Activated naive CD4-positive, alpha-beta T cell treated with anti-CD3 and anti-CD28 coated beads, Interleukin-2, amount 50 U/mL, for 16 hours (primary cell): ENCODE measurements at places on chromosomes 12 and 14.

DNA sequence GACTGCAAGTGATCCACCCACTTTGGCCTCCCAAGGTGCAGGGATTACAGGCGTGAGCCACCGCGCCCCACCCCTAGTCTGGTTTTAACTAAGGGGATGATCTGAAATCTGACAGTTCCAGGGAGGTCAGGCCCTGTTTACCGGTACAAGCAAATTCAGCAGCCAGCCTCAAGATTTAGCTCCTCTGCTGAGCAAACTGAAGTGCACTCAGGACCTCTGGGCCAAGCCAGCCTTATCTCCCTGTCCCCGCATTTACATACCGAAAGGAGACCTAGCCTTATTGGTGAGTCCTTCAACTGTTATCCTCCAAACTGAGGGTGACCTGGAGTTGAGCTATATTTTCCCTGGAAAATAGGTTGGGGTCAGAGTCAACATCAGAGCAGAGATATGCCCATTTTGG, 835 bp upstream of the ABHD4 start:
- no peak for DNase-seq

GRCh38 chr12:39341179-39341578, 101.7 kb downstream of the KIF21A start:
- no peak for DNase-seq

DNA sequence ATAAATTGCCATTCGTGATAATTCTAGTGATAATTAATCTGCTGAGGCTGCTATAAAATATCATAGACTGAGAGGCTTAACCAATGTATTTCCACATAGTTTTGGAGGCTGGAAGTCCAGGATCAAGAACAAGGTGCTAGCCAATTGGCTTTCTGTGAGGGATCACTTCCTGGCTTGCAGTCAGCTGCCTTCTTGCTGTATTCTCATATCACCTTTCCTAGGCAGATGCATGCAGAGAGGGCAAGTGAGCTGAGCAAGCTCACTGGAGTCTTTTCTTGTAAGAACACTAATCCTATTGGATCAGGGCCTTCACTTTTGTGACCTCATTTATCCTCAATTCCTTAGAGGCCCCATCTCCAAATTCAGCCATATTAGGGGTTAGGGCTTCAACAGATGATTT, 640.7 kb downstream of the DIO2 start:
- no peak for DNase-seq

DNA sequence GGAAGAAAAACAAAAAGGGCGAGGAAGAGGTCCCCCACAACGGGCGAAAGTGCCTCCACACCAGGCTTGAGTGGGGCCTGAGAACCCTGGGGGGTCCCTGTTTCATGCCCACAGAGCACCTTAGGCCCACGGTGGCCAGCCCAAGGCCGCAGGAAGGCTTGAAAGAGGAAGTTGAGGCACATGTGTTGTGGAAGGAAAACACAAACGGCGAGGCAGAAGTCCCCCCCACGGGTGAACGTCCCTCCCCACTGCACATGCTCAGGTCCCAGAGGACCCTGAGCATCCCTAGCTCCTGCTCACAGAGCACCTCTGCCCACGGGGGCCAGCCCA, 371.5 kb downstream of the ALG10 start:
- DNase-seq = peak; percentile 7

DNA sequence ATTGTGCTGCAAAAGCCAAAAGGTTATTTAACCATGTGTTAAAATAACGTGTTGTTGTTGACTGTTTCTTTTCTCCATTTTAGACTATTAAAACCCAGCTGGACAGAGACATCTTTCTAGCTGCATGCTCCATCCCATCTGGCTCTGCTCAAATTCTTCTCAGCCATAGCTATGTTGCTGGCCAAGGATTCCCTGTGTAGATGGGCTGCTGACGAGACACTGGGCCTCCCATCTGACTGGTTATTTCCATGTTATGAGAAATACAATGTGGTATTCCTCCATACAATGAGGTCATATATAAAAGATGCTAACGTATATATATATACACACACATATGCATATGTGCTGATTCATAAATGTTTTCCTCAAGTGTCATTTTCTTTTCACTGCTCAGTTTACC, 30.1 kb downstream of the MED13L start:
- DNase-seq = no peak

DNA sequence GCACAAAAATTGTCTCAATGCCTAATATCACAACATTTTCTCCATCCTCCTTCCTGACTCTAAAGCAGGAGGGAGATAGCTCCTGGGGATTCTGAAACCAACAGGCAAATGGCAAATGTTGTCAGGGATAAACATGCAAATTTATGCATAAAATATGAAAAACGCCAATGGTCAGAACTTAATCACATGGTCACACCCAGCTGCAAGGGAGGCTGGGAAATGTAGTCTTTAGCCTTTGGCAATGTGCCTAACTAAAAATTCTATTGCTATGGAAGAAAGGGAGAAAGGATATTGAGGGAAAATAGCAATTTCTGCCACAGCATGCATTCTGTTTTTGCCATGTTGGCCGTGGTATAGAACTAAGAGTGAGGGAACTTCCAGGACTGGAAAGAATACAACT, 11.7 kb upstream of the OASL start:
- no peak for DNase-seq

DNA sequence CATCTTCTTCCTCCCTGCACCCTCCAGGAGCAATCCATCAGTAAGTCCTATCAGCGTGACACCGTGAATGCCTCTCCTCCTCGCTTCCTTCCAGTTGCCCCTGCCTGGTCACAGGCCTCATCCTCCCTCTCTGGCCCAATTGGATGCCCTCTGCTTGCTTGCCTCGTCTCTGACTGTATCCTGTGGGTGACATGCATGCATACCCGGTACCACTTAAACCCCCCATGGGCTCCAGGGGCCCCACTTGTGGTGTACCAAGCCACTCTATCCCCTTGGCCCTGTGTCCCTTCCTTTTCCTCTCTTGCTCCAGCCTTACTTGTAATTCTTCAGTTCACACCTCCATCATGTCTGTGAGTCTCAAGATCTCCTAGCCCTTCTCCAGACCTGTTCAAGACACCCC, 106.0 kb upstream of the RTL1 start:
- DNase-seq = no peak

- no peak for DNase-seq
Observed at GRCh38 chr12:14357486-14357885, 8.0 kb upstream of the ATF7IP start.

DNA sequence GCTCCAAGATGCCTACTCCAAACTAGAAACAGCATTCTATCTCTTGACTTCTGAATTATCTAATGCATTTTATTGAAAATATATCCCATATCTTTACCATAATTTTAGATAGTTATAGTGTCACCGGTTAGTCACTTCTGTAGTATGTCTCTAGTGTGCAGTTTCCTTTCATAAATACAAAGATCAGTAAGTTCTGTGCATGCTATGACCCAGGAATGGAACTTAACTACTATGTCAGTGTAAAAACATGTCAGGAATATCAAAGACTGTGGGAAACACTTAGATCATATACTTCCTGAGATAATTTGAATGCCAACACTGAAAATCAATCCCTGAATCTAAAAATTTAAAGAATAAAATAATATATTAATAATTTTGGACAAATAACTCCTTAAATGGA, 237.6 kb downstream of the ATXN7L3B start:
- no peak for DNase-seq

GRCh38 chr12:15152456-15152855, 68.8 kb downstream of the RERG start:
- DNase-seq = no peak

DNA sequence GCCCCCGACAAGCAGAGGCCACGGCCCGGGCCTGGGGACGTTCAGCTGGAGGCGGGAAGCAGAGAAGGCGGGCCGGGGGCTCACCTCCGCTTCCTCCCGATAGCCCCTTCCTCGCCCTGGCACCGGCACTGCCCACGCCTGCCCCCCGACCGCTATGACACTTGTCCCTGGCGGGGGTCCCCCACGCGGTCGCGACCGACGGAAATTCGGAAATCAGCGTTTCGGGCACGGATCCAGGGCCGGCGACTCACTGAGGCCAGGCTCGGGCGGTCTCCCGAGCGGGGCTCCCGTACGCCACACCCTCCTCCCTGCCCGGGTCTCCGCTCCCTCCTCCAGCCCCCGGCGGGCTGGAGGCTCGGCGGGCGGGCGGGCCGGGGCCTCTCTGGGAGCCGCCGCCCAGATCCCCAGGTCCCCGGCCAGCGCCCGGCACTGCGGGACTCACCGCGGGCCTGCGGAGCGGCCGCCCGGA, 581 bp downstream of the PITPNM2 start:
- peak; percentile 33 for DNase-seq

GRCh38 chr12:25459541-25459951, 93.5 kb downstream of the LMNTD1 start:
- no peak for DNase-seq

- DNase-seq = peak; percentile 40
Observed at GRCh38 chr12:67827820-67828383, 161.3 kb upstream of the IFNG-AS1 start.

- no peak for DNase-seq
Observed at GRCh38 chr14:66916421-66916820, 272.8 kb upstream of the GARIN2 start.

DNA sequence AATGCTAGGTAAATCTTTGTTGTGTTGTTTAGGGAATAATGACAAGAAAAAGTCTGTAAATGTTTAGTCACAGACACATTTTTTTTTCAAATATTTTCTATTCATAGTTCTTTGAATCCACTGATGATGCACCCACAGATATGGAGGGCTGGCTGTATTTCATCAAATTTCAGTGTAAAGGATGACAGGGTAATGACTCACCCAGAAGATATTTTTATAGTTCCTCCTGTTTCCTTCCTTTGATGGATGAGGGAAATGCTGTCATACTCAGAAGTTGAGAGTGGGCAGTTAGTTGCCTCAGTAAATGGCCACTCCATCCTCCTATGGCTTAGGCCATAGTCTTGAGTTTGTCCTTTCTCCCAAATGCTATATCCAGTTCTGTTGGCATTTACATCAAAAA, 76.9 kb upstream of the REP15 start:
- DNase-seq = no peak

GRCh38 chr14:106216679-106217078, 690.3 kb downstream of the TMEM121 start:
- no peak for DNase-seq

GRCh38 chr14:29735459-29735858, 192.2 kb downstream of the PRKD1 start:
- DNase-seq = no peak

DNA sequence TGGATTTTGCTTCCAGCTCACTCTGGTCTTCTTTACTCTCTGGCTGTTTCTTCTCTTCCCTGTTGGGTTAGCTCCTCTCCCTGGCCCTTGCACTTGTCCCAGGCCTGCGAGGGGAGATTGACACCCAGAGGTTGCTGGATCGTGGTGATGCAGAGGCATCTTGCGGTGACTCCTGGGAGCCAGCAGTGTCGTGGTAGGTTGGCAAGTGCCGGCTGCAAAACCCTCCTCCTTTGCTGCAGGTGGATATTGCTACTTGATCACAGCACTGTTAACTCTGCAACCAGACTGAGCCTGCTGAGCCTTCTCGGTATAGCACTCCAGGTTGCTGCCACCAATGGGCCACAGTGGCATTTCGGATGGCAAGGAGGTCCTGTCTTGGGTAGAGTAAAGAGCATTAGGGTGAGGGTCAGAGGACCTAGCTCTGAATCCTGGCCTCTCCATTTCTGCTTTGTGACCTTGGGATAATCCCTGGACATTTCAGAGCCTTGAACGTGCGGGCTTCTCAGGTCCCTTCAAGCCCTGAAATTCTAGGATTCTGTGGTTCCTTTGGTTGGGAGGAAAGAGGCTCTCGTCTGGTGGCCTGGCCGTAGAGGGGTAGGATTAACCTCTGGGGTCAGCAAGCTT, 87.4 kb downstream of the TSPAN9 start:
- DNase-seq = no peak

GRCh38 chr12:111283966-111284365, 84.9 kb downstream of the PHETA1 start:
- no peak for DNase-seq

GRCh38 chr14:58439476-58439875, 12.0 kb downstream of the KIAA0586 start:
- no peak for DNase-seq

DNA sequence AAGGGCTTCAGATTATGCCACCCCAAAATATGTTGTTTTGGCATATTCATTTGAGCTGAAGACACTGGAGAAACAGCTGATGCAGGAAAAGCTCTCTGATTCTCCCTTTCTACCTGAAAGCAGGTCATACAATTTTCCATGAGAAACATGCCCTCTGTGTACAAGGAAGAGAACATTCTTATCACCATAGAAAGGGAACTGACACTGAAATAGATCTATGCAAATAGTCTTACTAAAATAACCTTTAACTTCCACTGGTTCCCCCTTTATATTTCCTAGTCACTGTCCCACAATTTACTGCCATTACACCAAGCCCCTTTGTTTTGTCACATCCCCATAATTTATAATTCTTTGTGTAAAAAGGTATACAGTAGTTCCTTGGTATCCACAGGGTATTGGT, 9.6 kb upstream of the PHC1 start:
- DNase-seq = no peak
